ENCODE measurements at places on chromosomes 2 and 18.
A peak's percentile ranks its signal among the peaks of the same experiment; 100 is the strongest.

- no peak for DNase-seq
These were observed 196.4 kb upstream of the ACVR2A start for GRCh38 chr2:147648471-147648870.

DNA sequence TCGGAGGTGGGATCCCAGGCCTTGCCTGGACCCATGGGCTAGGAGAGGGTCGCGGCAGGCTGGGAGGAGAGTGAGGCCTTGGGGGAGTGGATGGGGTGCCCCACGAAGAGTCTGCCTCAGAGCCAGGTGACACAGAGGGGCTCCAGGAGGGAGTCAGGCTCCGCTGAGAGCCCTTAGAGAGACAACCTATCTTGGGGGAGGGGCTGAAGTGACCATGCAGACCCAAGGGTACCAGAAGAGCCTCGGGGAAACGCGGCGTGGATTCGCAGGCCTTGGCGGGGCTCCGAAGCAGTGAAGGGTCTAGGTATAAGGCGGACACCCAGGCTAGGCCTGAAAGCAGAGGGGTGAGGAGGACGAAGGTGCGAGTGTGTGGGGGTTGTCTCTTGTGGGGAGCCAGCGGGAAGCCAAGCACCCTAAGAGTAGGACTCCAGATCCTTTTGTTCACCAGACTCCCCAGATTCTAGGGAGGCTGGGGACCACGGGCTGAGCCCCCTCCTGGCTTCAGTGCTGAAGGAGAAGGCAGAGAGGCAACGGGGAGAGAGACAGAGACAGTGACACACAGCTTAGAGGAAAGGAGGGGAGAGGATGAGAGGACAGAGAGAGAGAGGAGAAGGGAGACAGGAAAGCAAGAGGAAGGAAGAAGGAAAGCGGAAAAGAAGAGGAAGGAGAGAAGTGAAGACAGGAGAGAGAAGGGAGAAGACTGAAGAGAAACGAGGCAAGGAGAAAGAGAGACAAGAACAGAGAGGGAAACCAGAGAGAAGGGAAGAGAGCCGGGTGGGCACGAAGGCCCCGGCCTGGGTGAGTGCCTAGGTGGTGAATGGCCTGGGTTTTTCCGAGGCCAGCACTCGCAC is 1.1 kb upstream of the HOXD11 start:
- no peak for DNase-seq

GRCh38 chr2:165571477-165571876 is 102.0 kb downstream of the CSRNP3 start:
- no peak for DNase-seq

DNA sequence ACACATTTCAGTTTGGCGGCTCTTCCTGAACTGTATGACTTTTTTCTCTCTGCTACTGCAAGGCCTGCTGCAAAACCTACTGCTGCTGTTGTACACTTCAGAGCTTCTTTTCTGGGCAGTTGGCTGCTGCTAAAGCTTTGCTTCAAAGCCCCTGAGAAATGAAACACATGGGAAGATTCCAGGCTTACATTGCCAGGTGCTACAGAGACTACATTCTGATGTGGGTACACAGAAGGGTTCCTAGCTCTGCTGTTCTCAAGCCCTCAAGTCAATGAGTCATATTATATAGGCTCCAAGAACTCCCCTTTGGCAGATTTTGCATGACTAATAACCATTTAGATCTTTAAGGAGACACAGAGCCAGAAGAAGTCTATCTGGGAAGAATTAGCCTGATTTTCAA is 12.9 kb upstream of the PGAP1 start:
- DNase-seq, result peak; percentile 15

GRCh38 chr2:134281815-134282419 is 28.0 kb downstream of the MGAT5 start:
- DNase-seq, result no peak

GRCh38 chr2:235613649-235614048 is 119.8 kb downstream of the AGAP1 start:
- no peak for DNase-seq

DNA sequence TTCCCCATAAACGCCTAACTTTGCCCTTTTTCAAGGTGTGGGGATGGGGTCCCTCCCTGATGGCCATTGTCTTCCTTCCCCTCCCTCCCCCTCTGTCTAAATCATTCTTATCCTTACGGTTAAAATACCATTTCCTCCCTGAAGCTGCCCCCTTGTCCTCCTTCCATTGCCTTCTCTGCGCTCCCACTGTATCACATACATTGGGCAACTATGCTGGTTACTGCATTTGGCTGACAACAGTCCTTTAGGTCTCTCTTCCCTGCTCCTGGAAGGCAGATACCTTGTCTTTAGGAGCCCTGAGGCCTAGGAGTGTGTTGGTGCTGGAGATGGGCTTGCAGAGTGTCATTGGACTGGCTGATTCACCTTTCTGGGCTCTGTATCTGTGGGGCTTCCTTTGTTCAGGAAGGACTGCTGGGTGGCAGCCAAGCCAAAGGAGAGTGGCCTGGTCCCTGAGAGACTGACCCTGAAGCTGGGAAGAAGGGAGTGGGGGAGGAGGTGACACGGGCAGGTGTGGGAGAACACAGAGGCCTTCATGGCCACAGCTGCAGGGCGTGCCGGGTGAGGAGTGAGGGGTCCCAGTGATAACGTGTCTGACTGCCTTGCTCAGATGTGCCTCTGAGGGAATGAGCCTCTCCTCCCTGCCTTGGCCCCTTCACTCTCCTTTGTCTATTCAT is 2.2 kb downstream of the WNT6 start:
- no peak for DNase-seq

GRCh38 chr2:219720956-219721355 is 93.5 kb downstream of the SLC4A3 start:
- DNase-seq, result no peak

DNA sequence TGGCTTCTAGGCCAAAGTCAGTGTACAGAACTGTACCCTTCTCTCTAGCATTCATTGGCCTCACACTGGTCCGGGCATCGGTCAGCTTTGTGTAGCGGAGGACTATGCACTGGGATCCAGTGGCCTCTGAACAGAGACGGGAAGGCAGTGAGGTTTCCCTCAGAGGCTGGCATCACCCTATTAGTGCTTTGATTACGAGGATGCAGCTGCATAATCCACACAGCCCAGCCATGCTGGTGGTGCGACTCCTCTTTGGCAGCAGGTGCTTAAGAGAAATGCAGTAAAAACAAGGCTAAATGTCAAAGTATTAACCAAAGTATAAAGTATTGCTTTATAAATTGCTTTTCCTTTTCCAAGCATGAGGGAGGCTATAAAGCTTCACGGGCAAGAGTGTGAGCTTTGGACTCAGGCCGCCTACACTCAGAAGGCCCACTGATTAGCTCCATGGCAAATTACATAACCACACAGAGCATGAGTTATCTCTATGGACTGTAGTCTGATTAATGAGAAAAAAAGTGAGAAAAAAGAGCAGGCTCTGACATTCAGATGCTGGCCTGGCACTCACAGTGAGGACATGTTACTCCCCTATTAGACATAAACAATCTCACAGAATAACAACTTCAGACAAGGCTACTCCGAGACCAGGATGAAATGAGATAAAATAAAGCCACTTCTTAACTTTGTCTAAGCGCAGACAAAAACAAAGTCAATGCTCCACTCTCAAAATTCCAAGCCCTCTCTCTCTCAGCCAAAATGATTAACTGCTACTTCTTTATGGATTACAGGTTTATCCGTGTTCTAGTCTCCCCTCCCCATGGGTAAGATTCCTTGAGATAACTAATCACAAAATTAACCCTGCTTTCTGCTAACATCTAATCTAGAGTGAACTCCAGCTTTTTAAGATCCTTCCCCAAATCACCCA is 6.4 kb upstream of the CRYGC start:
- no peak for DNase-seq

DNA sequence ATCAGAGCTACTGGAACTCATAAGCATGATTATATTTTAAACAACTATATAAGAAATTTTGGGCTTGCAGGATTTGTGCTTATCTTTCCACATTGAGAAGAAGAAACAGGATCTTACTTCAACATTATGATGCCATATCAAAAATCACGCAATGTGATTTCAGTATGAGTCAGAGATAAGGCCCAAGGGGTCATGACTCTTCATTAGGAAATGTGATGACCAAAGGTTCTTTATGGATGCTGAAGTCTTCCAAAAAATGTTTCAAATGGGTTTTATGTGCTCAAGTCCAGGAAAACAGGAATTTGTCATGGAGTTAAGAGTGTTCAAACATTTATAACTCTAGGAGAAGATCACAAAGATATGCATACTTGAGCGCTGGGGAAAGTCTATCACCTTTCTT is 7.8 kb upstream of the SERPINB2 start:
- no peak for DNase-seq

All from kidney tubule cell (primary cell).